ENCODE measurements at places on chromosomes 11 and 22.

- DNase-seq, result no peak
These were observed 38.2 kb downstream of the BMAL1 start for GRCh38 chr11:13315517-13316432.

DNA sequence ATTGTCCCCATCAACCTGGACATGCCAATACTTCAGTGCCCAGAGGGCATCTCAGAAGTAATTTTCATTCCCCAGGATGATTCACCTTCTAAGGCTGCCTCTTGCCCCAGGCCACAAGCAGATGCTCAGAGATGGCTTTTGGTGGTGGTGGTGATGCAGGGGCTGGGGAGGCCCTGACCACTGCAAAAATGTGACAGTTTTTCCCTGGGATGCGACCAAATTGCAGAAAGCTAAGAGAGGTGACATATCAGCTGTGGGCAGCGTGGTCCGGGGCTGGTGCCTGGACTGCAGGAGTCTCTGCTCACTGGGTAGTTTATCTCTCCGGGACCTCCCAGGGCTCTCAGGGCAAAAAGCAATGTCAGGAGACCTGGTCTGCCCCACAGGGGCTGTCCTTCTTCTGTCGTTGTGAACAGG, 39.7 kb upstream of the ACCSL start:
- DNase-seq, result no peak

DNA sequence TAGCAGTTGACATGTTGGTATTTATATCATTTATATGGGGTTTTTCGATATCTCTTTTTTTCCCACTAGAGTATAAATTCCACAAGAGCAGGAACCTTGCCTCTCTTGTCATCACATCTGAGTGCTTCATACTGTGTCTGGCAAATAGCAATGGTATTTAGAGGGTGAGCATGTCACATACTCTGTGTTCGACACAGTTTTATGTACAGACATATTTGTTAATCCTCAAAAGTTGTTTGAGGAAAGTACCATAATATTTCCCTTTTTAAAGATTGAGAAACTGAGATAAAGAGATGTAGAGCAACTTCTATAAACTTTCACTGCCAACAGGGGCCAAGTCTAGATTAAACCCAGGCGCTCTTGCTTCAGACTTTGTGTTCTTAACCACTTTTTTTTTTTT, 324.6 kb upstream of the PDGFD start:
- no peak for DNase-seq

GRCh38 chr11:126716456-126717083, 284.0 kb downstream of the KIRREL3 start:
- DNase-seq, result peak; percentile 58

DNA sequence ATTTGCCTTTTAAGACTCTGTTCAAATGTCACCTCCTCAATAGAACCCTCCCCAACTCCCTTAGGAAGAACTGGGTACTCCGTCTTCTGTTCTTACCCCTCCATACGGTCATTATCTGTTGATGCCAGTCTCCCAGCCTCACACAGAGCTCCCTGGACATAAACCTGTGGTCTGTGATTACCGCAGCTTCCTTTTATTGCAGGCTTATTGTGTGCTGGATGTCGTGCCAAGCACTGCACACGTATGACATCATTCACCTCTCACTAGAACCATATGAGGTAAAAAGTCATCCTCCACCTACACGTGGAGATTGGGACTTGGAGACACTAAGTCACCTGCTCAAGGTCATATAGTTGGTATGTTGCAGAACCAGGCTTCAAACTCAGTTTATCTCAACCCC, 15.3 kb downstream of the PTPN5 start:
- DNase-seq, result no peak

DNA sequence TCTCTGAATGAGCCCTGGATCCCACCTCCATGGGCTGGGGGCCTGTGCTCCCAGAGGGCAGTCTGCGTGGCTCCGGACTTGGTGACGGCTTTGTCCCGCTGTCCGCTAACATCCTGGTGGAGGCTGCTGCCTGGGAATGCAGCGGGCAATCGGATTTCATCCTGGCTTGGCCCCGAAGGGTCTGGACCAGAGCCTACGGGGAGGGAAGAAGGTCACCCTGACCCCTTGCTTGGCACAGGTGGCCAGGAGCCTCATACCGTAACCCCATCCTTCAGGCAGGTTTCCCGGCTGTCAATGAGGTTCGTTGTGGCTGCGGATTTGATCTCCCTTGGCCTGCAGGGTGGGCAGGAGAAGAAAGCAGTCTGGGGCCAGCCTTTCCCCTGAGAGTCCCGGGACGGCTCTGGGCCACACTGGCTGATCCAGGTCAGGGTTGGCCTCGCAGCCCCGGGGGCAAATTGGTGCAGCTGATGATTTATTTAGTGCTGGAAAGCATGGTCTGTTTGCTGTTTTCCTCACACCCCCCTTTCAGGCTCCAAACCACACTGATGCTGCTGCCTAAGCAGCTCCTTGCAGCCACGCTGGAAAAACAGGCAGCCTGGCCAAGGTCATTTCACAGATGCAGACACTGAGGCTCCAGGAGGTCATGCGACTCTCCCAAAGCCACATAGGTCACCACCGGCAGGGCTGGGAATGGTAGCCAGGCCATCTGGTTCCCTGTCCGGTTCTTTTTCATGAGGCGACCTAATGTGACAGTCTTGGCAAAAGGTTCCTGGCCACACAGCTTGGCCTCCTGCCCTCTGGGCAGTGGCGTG, 15.0 kb downstream of the PRDM11 start:
- DNase-seq, result no peak

GRCh38 chr11:118908264-118908663, 17.5 kb downstream of the BCL9L start:
- DNase-seq, result no peak

DNA sequence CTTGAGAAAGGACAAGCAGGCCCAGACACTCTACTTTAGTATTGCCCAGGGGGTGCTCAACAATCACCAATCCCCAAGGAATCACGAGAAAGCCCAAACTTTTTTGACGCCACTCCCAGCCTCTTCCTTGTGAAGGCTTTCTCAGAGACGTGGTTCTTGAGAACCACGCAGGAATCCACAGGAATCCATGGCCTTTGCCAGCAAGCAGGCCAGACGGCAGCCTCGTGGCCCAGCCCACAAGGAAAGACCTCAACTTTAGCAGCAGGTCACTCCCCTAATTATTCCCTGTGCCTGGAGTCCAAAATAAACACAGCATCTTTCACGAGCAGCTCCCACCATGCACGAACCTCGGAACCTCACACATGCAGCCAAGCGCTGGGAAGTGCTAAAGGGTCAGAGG, 104.2 kb downstream of the WT1 start:
- DNase-seq, result no peak

DNA sequence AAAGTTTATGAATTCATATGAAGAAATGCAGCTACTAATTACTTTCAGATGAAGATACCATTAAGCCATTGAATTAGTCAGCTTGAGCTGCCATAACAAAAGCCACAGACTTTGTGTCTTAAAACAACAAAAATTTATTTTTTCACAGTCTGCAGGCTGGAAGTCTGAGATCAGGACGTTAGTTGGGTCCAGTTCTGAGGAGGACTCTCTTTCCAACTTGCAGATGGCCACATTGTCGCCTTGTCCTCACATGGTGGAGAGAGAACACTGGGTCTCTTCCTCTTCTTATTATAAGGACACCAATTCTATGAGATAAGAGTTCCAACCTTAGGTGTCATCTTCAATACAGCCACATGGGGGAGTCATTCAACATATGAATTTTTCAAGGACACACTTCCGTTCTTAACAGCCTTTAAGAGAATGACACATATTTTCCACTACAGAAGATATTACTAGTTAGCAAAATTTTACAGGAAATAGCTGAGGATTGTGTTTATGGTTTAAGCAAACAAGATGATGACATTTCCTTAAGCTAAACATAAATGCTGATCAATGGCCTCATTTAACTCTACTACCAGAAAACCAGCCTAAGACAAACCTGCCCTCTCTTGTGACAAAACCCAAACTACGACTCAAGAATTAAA, 56.0 kb downstream of the DCUN1D5 start:
- DNase-seq, result peak; percentile 66

DNA sequence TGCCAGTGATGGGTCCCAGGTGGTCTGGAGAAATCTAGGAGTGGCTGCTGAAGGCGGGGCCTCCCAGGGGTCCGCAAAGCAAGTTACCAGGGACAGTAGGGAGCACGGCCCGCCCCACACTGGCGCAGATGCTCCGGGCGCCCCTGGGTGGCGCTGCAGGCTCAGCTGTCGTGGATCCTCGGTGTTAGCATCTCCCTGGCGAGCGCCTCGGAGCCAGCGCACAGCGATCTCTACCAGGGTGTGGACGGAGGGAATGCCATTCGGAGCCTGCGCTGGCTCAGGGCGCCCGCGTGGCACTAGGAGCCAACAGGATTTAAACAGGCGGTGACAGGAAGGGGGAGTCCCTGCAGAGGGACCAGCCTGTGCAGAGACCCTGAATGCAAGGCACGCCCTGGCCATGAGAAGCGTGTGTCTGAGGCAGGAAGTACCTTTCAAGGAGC, 20.2 kb downstream of the FADS3 start:
- DNase-seq, result peak; percentile 6

DNA sequence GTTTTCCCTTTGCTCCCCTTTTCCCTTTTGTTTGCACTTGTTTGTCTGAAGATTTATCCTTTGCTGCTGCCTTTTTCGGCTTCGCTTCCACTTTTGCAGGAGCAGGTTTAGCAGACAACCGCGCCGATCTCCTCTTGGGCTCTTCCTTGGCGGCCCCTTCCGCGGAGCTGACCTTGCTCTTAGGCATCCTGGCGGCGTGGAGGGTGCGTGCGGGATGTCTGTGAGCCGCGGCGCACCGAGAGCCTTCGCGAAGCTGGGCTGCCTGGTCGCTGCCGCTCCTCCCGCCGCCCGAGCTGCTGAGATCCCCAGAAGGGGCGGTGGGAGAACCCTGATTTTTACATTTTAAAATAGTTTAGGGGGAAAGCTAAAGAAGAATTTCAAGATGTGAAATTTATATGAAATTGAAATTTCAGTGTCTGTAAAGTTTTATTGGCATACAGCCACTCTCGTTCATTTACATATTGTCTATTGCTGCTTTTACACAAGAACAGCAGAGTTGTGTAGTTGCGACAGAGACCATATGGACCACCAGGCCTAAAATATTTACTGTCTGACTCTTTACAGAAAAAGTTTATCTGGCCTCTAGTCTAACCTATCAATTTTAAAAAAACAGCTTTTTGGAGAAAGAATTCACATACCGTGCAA, 105.2 kb upstream of the RRM1 start:
- DNase-seq, result no peak

GRCh38 chr11:123062892-123063825, 1.2 kb upstream of the HSPA8 start:
- DNase-seq, result peak; percentile 59
